Kidney epithelial cell (primary cell): ENCODE measurements at places on chromosomes 4 and X.

- no peak for DNase-seq
Observed at GRCh38 chrX:9062641-9063040, 28.7 kb upstream of the FAM9B start.

GRCh38 chrX:42128587-42128986 is 205.2 kb upstream of the CASK start:
- no peak for DNase-seq

GRCh38 chrX:44011506-44011905 is 38.3 kb upstream of the NDP start:
- DNase-seq, result no peak

- DNase-seq, result peak; percentile 18
Observed at GRCh38 chr4:139083607-139083955, 68.0 kb downstream of the NOCT start.
